CD4-positive, alpha-beta T cell treated with Interleukin-1 beta for 1 hour (primary cell): ENCODE measurements at places on chromosomes 11 and 22.

GRCh38 chr11:128765571-128766549 is 72.0 kb downstream of the FLI1 start:
- DNase-seq, result no peak

DNA sequence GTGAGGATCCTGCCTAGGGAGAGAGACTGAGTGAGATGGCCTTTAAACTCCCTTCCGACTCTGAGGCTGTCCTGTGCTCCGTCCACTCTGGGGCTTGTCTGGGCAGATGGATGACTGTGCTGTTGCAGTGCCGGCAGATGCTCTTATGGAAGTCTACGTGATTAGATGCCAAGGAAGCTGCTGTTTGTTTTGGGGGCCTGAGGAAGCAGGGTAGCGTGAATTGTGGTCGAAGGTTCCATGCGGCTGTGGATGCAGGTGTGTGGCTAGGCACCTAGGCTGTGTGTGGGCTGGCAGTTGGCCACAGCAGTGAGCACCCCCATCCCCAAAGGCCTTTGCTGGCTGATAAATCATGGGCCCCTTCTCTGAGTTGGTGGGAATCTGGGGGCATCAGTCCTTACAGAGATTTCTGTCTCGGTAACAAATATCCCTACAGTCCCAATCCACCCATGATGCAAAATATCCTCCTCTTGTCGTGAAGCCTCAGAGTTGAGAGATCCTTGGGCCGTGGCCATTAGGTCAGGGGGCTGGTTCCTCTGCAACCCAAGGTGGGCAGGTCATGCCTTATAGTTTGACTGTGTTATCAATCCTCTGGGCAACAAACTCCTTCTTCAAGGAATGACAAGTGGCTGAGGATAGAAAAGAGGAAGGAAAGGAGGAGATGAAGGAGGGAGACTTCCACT is 31.2 kb downstream of the AMPD3 start:
- DNase-seq, result no peak

- DNase-seq, result no peak
These were observed 42.1 kb upstream of the MYEOV start for GRCh38 chr11:69251639-69252489.

- DNase-seq, result no peak
These were observed 38.7 kb downstream of the GLYAT start for GRCh38 chr11:58693026-58693425.

DNA sequence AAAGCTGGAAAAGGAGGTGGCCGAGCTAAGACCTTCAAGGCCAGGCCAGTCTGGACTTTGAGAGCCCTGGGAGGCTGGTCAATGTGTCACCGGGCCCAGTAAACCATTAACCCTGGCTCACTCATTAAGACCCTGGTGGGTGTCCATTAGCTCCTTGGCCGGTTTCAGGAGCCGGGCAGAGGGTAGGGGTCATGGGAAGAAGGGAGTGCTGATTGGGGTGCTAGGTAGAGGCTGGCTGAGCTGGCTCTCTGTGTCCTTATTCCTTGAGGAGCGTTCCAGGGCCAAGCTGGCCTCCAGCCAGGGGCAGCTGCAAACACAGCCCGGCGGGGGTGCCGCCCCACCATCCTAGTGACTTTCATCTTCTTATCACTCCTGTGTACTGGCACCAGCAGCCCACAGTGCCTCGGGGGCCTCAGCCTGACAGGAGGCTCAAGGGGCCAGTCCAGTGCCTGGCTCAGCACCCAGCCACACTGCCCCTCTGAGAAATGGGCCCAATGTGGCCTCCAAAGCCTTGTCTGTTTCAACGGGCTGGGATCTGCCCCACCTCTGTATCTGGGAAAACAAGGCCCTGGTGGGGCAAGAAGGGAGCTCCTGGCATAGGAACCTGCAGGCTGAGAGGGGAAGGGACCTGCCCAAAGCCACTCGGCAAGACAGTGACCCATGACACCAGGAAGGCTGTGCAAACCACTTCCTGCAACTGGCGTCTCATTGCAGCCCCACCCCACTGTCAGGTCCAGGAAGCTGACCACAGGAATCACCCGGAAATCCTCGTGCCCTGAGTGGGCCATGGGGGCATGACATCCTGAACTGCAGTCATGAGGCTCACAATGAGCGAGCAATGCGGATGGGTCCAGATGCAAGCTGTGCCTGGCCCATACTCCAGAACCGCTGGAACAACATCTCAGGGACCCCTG is 15.1 kb upstream of the RGL4 start:
- peak; percentile 17 for DNase-seq

DNA sequence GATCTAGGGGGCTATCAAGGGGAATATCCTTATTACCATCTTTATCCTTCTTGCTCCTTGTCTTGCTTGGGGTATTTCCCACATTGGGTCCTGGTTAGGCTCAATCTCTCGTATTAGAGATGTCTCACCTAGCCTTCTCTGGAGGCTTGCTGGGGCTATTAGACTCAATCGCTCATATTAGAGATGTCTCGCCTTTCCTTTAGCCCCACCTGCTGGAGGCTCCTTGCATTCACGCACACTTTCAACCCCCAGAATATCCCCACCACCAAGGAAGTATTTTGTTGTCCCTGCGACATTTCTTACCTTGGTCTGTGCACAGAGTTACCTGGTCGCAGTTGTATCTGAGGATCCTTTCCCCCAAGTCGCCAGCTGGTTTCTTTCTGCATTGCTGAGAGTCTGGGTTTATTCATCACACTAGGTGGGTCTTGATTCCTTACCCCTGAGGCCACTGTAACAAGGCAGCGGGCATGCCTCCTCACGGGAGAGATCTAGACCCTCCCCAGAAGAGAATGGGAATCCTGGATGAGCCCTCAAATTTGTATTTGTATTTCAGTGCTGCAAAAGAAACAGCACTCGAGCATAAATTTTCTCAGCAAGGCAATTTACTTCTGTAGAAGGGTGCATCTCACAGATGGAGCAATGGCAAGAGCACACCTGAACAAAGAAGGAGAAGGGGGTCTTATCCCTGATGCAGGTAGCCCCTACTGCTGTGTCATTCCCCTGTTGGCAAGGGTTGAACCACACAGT is 15.9 kb upstream of the HYLS1 start:
- DNase-seq, result no peak

- peak; percentile 73 for DNase-seq
These were observed 41.2 kb downstream of the IGLL5 start for GRCh38 chr22:22928666-22929380.
